ENCODE measurements at places on chromosomes 5 and 9.

- DNase-seq, result no peak
Measured at GRCh38 chr9:134734270-134734669, 92.7 kb downstream of the COL5A1 start.

GRCh38 chr5:173010021-173010420 lies 26.4 kb downstream of the ATP6V0E1 start:
- DNase-seq, result no peak

DNA sequence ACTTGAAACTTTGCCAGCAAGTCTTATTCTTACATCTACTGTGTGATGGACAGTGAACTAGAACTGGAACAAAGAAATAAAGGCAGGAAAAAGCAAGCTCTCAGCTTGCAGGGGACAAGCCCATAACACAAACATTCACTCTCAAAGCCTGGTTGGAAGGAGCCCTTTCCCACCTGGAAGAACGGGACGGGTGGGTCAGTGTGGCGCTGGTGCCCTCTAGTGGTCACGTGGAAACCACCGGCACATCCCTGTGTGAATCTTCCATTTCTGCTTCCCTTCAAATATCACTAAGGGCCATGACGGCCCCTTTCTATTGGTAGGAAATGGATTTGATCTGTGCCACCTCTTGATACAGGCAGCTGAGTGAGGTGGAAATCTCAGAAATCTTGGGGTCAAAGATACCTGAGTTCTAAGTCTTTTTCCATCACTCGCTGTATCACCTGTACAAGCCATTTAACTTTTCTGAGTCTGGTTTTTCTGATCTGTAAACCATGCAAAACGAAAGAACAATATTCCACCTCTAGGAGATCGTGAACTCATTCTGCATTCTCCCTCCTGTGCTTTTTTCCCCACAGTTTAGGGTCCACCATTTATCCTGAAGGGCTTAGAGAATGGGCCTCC lies 211.6 kb downstream of the MSX2 start:
- DNase-seq, result peak; percentile 21

DNA sequence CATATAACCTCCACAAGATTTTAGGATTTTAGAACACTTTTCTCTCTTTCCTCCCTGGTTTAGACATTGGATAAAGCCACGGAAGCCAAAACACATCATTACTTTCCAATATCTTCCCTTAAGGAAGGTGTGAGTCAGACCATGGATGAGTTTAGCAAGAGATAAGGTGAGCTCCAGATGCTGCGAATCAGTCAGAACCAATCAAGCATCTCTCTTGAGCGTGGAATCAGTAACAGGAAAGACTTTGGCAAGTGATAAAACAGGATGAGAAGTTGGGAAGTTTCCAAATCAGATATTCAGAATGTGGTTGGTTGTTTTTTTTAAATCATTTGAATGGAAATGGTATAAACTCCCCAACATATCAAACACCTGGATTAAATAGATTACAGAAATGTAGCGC lies 397.8 kb downstream of the EFNA5 start:
- DNase-seq, result no peak

- no peak for DNase-seq
Measured at GRCh38 chr9:14531341-14532269, 161.6 kb downstream of the ZDHHC21 start.

DNA sequence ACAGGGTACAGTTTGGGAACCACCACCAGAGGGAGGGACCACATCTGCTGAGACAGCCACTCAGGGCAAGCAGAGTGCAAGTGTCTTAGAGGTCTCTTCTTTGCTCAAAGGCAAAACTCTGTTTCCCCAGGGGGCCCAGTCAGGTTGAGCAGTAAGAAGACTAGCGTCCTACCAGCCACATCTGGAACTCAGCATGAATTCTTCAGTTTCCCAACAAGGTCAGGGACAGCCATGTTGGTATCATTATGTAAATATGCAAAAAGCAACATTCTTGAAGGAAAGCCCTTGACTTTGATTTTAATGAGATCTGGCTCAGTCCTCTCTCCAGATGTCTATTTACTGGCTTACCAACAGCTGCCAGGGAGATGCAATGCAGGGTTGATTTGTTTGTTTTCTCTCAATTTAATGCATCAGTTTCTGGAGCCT lies 46.7 kb downstream of the TGFBI start:
- DNase-seq, result no peak

DNA sequence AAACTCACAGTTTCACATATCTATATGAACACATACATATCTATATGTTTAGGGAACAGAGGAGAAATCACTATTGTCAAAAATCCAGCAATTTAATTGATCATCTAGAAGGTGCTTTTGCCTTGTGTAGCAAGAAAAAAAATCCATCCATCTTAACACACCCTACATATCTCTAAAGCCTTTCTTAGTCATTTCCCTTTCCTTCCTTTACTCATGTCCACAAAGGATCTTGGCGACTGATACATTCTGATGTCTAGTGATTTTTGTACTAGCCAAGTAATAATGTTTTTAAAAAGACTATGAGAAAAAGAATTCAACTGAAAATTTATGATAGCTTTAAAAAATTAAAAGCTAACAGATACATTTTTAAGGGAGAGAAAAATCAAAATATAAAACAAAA lies 22.5 kb downstream of the ZDHHC21 start:
- DNase-seq, result no peak

GRCh38 chr5:143244990-143245389 lies 158.5 kb downstream of the NR3C1 start:
- DNase-seq, result no peak

DNA sequence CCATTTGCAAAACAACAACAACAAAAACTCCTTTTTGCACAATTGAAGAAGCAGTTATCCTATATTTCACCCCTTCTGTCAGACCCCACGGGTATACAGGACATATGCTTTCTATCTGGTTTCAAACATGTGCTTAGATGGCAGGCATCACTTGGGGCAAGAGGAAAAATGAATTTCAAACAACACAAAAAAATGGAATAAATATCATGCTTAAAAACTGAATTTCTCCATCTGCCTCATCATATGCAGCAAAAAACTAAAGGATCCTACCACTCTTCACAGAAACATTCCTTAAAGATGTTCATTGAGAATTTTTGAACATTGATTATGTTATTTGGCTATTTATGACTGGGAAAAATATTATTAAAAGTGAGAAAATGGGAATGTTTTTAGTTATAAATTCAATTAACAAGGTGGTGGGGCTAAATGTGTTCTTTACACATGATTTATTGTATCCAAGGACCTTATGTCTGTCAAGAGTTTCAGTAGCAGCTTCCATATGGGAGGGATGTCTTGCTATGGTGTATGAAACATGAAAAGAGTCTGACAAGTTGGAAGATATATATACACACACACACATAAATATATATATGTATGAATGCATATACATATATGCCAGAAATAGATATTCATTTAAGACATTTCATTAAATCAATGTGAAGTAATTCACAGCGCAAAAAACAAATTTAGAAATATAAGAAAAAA lies 358.0 kb downstream of the CDH12 start:
- DNase-seq, result no peak

Measured in CD4-positive, alpha-beta T cell treated with Interleukin-10 for 1 hour (primary cell).